Psoas muscle (tissue), 8 donors: ENCODE measurements at places on chromosomes 7 and 10. TPM values are rescaled to one million over a fixed set of nuclear protein-coding genes. Genes with fewer than 3 reads are reported as not detected.

Gene EGR2
- polyA plus RNA-seq, result 0.24 TPM

Gene TMEM196
- not detected for polyA plus RNA-seq

Gene CDH23
- 1.2 TPM for polyA plus RNA-seq

Gene WNT8B
- polyA plus RNA-seq, result not detected

Gene DYNC1I1
- 3.0 TPM for polyA plus RNA-seq

Gene MMP21
- polyA plus RNA-seq, result not detected

Gene BBS9
- 2.7 TPM for polyA plus RNA-seq

Gene RBP3
- polyA plus RNA-seq, result not detected

Gene CNTNAP2
- polyA plus RNA-seq, result not detected

Gene GJC3
- polyA plus RNA-seq, result 0.08 TPM

Gene BTBD16
- not detected for polyA plus RNA-seq

Gene COPG2
- polyA plus RNA-seq, result 9.6 TPM

Gene SGCE
- 6.1 TPM for polyA plus RNA-seq

Gene KCND2
- polyA plus RNA-seq, result 0.04 TPM

Gene ZNF239
- polyA plus RNA-seq, result 8.3 TPM

Gene LIPA
- 7.6 TPM for polyA plus RNA-seq

Gene PNLIPRP2
- 0.16 TPM for polyA plus RNA-seq
